ENCODE measurements at places on chromosomes 6 and 20.

- DNase-seq: no peak
Measured at GRCh38 chr6:106124015-106124414, 37.9 kb downstream of the PRDM1 start.

DNA sequence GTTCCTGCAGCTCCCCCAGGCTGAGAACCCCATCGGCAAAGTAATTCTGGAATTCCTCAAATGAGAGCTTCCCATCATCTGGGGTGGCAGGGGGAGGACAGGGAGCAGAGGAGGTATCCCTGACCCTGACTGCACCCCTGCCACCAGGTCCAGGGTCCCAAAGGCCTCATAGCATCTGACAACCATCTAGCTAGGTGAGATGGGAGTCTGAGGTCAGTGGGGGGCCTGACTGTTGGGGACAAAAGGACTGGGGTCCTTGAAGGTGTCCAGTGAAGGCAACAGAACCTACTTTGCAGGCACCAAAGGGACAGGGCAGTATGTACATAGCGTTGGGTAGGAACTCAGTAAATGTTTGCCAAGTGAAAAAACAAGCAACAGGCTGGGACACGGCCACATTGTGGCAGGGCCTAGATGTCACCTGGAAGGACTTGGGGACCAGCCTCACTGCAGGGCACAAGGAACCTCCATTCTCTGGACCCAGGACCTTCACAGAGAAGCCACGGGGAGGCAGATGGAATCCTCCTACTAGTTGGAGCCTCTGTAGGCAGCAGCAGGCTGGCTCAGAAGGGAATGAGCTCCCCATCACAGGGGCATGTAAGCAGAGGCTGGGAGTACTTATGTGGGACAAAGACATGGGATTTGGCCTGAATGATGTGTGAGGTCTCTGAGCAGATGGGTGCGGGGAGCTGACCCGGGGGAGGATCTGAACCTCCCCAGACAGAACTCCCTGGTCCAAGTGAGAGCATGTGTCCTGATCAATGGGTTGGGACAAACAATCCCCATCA is 3.3 kb downstream of the NECAB3 start:
- DNase-seq: no peak

- no peak for DNase-seq
Measured at GRCh38 chr6:155378724-155379123, 64.4 kb upstream of the TFB1M start.

DNA sequence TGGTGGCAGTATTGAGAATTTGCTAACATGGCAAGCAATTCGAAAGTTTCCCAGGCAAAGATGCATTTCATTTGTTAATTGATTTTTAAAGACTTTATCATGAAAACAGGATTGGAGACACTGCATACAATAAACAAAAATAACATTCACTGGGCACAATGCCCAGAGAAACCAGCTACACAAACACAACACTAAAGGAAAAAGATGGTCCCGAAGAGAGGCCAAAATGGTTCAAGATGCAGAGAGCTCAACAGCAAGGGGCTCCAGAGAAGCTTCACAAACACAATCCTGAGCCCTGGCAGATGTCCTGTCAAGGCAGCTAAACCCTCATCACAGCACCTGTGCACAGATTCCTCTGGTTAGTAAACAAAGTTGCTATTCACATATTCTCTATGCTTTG is 79.3 kb downstream of the INSM1 start:
- no peak for DNase-seq

DNA sequence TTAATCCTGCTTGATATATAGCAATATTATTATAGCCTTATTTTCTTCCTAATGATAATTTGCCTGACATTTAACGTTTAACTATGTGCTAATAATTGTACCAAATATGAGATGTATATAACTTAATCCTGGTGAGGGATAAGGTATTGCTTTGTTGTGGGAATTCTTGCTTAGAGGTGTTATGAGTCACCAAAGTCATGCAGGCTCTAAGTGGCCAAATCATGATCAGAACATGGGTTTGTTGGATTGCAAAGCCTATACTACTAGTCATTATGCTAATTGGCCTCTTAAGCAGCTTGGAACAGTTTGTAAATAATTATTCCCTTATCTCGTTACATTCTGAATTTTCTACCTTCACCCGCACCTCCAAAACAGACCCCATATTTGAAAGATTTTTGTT is 21.9 kb upstream of the C6orf141 start:
- DNase-seq: no peak

DNA sequence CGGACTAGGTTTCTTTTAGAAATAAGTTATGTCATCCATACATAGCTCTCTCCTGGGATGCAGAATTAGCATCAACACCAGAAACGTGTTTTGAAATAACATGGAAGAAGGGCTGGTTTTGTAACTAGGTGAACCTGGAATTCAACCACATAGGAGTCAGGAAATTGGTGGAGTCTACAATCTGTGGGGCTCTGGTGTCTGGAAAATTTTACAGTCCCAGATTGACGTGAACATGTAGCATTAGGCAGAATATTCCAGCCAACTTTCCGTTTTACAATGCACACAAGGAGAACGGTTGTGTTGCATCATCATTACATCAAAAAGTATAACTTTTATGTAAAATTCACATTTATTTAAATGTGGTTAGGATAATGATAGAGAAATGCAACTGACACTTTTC is 1.9 kb downstream of the KCNQ5 start:
- DNase-seq: no peak

DNA sequence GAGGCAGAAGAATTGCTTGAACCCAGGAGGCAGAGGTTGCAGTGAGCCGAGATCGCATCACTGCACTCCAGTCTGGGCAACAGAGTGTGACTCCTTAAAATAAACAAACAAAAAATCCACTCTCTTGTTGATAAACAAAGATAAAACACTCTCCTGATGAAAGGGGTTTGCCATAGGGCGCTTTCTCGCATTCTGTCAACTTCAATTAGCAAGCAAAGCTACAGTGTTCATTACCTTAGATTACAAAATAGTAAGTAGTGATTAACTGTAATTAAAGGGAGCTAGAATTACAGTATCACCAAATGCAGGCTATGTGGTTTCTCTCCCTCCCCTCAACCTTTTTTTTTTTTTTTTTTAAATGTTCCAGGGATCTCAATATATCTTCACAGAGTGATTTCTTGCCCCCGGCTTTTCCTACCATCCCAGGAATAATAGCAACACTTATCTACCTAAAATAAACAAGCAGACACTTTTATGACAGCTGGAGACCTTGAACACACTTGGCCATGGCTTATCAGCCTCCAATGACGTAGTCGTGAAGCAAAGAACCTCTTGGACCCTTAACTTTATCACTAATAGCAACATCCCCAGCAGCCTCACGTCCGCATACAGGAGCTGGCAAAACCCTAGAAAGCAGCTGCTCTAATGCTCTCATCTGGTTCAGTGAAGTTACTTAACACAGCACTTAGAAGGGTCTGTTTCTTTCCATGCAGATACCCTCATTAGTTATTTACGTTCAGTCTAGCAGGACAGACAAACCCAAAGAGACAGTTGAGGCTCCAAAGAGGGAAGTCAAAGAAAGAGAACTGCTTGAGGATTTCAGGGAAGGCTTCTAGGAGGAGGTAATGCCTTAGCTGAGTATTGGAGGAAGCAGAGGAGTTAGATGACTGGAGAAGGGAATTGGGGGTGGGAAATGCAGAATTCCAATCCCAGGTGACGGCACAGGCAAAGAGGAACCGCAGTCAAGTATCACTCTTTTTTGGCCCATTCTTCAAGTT is 37.9 kb upstream of the NEDD9 start:
- DNase-seq: no peak

DNA sequence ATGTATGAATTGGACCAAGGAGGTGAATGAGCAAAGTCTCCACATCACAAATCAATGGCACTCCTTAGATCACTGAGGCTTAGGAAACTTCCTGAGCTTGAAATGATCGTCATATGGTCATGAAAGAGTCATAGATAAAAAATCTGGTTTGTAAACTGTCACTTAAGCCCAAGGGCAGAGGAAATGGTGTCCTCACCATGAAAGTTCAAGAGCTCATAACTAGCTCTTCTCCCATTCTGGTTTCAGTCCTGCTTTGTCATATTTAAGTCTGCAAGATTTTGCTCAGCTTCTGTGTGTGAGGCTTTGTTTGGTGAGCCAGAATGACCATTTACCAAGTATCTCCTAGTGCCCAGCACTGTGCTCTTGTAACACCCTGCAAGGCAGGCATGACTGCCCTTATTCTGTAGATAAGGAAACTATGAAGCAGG is 60.5 kb downstream of the GJA10 start:
- no peak for DNase-seq

DNA sequence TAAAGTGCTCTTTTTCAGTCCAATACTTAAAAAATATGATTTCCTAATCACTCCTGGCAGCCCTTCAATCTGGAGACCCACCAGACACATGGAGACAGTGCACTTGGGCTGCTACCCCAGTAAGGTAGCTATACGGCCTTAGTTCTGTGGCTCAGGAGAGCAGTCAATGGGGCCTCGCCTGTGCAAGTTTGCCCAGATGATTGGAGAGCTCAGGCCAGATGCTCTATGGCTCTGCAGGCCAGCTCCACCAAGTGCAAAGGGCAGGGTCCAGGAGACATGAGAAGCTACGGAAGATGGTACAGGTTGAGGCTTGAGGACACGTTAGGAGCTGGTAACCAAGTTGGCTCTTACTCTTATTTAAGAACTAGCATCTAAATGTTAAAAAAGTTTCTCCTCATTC is 30.7 kb downstream of the STK38 start:
- DNase-seq: no peak

DNA sequence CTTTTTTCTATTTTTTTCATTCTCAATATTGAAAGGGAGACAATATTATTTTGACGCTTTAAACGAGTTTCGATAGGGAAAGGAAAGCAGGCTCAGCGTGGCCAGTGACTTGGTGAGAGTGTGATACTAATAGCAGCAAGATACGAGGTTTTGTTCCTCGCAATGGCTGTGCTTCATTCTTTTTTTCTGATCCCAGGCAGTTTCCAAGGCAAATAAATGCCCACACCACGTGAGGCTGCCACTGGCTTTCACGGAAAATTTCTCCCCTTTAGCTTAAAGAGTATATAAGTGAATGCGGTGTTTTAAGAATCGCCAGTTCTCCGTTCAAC is 196.4 kb upstream of the ZNF184 start:
- no peak for DNase-seq

DNA sequence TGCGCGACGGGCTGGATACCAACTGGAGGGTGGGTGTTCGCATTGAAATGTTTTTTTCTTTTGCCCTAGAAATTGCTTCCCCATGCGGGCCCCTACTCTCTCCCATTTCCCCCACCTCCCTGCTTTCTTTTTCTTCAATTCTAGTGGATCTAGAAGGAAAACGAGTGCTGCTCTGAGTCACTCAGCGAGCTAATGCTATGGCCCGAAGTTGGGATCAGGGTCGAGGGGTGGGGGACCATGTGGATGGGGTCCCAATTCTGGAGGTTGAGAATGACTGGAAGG is 71.5 kb downstream of the SOX4 start:
- no peak for DNase-seq

DNA sequence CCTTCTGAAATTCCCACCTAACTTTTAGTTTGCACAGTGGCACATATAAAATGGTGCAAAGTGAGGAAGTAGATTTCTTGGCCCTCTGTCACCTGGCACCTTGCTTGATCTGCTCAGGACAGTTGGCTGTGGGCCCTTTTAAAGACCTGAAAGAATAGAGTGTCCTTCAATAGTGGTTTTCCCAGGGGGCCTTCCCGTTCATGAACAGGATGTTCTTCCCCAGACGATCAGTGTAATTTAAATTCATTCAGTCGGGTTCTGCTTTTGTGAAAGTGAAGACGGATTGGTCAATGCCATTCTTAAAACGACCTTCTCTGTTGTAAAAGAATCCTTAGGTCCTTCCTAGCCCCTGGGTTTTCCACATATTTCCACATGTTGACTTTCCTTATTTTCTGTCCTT is 178.5 kb downstream of the SASH1 start:
- no peak for DNase-seq

GRCh38 chr6:25448965-25449538 is 169.9 kb downstream of the CARMIL1 start:
- DNase-seq: no peak

GRCh38 chr20:26135325-26136110 is 438.9 kb upstream of the ZNF337 start:
- no peak for DNase-seq

DNA sequence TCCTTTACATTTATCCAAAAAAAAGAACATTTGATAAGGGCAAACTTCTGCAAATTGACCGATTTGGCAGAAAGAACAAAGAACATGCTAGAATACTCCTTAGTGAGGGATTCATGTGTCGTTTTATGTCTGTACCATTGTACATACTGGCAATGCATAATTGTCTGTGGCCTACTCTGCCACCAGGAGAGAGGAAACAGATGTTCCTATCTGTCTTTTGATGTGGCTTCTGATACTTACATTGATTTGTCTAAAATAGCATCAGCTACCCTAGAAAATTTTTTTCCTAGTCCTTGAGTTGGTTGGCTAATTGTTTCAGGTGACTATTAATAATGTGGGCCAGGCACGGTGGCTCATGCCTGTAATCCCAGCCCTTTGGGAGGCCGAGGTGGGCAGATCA is 654.1 kb downstream of the KIF16B start:
- DNase-seq: no peak

- DNase-seq: no peak
Measured at GRCh38 chr6:139271056-139271455, 20.7 kb downstream of the TXLNB start.

DNA sequence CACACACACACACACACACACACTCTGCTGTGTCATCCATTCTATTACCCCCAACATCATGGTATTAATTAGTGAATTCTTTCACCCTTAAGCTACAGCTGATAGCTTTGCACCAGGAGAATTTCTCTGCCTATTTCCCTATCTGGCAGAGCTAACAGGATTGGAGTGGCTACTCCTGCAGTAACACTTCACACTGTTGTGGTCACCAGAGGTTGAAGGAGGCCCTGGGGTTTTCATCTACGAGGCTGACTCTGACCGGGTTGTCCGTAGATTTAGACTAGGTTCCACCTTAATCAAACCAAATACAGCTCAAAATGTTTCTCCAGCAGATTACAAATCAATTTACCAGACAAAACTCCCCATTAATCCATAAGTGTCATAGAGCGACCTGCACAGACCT is 69.2 kb upstream of the RIPOR2 start:
- DNase-seq: no peak

GRCh38 chr20:25580711-25581110 is 4.6 kb downstream of the NINL start:
- DNase-seq: no peak

DNA sequence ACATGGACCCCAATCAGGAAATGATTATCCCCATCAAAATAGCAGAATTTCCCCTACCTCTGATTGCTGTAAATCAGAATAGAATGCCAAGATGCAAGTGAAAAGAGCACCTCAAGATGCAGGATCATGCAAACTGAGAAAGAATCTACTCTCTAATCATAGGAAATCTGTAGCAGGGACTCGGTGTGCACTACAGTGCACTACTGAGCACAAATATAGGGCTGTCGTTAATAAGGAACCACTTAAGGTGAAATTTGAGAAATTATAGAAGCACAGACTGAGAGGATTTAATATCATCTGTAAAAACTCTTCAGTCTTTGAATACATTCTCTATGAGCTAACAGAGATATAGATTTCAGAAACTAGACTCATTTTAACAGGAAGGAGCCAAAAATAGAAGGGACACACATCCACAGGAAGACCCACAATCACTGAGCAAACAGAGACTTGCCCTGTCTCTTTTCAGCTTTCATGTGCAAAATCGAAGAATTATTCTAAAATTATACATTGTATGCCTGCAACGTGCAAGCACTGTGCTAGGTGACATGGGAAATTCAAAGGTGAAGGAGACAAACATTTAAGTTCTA is 278.3 kb downstream of the HIVEP2 start:
- DNase-seq: no peak

Data from CD4-positive, alpha-beta T cell treated with Interleukin-10 for 1 hour (primary cell).